ENCODE measurements at places on chromosomes 5 and 9.

GRCh38 chr5:76736679-76737556 lies 21.0 kb downstream of the F2R start:
- no peak for DNase-seq

DNA sequence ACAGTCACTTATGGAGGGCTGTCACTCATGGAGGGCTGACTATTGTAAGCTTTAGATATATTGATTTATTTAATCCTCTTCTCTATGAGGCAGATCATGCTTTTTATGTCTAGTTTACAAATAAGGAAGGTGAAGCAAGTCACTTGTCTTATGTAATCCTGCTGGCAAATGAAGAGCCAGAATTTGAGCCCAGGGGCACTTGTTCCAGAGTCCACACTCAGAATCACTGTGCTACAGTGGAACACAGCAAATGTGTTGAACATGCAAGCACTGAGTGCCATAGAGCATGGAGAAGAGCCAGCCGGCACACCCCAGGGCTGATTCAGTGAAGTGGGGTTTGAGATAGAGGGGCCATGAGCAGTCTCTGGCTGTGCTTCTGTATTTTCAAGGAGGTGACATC lies 326.6 kb downstream of the MARCHF11 start:
- no peak for DNase-seq

- DNase-seq: no peak
Observed at GRCh38 chr5:107524111-107524510, 146.6 kb downstream of the EFNA5 start.

GRCh38 chr9:100715100-100715380 lies 137.2 kb downstream of the CAVIN4 start:
- no peak for DNase-seq

DNA sequence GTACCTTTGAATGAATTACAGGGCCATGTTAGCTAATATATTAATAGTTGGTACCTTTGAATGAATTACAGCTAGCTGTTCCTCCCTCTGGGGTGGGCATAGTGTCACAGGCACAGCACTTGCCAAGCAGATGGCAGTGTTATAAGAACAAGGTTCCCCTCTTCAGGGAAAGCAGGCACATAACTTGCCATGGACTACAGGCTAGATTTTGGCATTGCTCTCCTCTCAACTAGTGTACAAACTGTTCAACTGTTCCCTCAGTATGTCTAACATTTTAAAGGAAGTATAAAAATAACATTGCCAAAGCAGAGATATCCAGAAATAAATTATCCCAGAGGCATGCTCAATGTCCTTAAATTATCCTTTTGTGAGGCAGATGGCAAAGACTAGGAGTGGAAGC lies 33.7 kb downstream of the ABITRAM start:
- DNase-seq: no peak

- DNase-seq: no peak
Observed at GRCh38 chr5:130616161-130616560, 548.9 kb downstream of the HINT1 start.

DNA sequence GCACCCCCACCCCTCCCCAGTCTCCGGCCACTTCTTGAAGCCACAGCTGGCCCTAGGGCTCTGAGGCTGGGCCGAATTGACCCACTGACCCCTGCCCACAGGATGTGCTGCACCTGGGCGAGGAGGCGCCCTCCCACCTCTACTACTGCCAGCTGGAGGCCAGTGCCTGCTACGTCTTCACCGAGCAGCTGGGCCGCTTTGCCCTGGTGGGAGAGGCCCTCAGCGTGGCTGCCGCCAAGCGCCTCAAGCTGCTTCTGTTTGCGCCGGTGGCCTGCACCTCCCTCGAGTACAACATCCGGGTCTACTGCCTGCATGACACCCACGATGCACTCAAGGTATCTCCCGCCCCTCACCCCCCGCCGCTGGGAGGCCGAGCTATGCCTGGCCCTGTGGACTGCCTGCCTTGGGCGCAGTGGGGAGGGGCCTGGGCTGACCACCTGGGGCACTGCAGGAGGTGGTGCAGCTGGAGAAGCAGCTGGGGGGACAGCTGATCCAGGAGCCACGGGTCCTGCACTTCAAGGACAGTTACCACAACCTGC lies 21.3 kb downstream of the HK3 start:
- no peak for DNase-seq
